ENCODE measurements at places on chromosomes 6 and 20.

DNA sequence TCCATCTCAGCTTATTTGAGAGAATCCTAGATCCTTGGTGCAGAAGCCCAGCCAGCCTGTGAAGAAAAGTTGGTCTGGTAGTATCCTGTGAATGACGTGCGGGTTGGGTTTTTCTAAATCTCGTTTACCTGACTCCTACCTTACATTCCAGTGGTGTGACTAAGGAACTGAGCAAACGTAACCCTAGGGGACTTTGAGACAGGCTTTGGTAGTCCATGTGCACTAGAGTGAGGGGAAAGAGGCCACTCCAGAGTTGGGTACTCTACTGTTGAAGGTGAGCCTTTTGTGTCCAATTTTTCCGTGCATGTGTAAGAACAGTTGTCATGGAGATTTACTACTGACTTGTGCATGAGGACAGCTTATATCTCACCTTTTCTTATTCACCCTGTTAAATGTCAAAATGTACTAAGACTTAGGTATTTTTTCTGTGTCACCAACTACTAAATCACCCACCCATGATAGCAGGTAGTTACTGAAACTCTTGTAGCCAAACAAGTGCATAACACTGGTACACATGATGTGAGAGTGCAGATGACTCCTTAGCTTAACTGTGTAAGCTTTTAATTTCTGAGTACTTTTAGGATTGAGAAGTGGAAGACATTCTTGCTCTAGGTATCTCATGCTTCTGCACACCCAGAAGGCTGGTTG is 26.3 kb upstream of the PLCG1 start:
- no peak for DNase-seq

DNA sequence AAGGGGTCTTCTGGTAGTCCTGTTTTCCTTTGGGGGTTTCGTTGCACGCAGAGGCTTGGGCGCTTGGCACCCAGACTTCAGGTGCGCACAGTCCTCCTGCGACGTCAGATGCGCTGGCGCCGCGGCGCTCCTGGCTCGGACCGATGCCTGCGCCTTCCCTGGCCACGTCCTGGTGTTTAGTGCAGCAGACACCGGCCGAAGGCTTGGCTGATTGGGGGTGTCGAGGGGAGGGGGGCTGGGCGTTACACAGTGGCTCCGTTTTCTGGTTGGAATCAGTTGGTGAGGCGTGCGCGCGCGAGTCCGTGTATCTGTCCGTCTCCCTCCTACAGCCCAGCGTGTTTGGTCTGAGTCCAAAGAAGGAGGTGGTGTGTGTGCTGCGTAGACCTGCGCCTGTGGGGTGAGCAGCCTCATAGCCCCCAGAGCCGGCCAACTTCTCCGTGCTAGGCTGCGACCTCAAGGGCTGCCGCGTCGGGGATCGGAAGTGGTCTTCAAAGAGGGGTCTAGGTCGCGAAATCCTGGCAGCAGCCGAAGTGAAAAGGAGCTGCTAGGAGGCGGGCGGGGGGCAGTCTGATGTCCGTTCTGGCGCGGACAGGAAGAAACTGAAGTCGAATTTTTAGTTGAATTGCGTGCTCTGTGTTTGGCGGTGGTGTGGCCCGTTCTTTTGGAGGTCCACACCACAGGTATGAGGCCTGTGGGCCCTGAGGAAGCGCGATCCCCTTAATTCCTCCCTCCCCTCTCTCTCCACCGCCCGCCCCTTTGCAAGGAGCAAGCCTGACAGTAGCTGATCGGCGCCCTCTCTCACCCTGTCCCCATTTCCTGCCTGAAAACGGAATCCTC is 1.5 kb downstream of the SYNDIG1 start:
- no peak for DNase-seq

DNA sequence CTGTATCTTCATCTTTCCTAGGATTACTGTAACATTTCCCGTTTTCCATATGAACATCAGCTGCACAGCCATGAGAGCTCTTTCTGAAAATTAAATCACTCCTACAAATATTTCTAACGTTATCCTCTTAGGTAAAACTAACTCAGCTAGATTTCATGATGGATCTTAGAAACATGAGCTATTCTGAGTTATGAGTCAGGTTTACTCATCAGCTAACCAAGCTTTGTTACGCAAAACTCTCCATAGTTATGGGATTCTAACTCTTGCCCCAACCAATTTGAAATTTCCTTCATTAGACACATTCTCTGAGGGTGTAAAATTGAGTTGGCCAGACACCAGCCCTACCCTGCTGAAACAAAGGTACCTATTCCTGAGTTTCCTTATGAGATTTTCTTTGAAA is 14.0 kb downstream of the DEFB110 start:
- DNase-seq, result peak; percentile 35

GRCh38 chr6:97450087-97450486 is 167.1 kb upstream of the MMS22L start:
- DNase-seq, result no peak

DNA sequence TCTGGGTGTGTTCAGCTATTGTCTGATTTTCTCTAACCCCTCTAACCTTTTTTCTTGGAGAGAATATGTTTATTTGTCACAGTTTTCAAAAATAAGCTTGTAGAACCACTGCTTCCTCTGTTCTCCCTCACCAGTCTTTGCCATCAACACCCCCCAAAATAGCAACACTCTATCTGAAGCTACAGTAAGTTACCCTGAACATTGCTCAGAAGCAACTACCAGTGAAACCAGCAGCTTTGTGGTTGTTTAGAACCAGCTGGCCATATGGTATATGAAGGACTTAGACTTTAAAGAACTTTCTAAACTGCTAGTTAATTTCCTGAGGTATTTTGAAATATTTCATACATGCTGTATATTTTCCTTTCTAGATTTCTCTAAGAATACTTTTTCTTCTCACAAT is 242.9 kb downstream of the KHDRBS2 start:
- DNase-seq, result no peak

Data from H4 (cell line).